ENCODE measurements at places on chromosomes 4 and X. TPM values are rescaled to one million over a fixed set of nuclear protein-coding genes. Genes with fewer than 3 reads are reported as not detected.

The ADH1A gene
- total RNA-seq: not detected

The CFAP99 gene
- not detected for total RNA-seq

The ZNF718 gene
- 2.8 TPM for total RNA-seq

The PLS3 gene
- 157 TPM for total RNA-seq

The NUP54 gene
- total RNA-seq: 27.5 TPM

The AKAP4 gene
- total RNA-seq: not detected

The GAGE12D gene
- total RNA-seq: not detected

The KCND1 gene
- 0.81 TPM for total RNA-seq

The MAGEE2 gene
- not detected for total RNA-seq

The CTAG2 gene
- total RNA-seq: not detected

The METTL14 gene
- 37.4 TPM for total RNA-seq

The AMOT gene
- 1.8 TPM for total RNA-seq

All from cardiac atrium fibroblast (primary cell).